Stimulated activated CD8-positive, alpha-beta memory T cell treated with anti-CD3 and anti-CD28 coated beads, Interleukin-7, amount 100 ng/mL, for 1 hour (primary cell): ENCODE measurements at places on chromosomes 1 and 21.

DNA sequence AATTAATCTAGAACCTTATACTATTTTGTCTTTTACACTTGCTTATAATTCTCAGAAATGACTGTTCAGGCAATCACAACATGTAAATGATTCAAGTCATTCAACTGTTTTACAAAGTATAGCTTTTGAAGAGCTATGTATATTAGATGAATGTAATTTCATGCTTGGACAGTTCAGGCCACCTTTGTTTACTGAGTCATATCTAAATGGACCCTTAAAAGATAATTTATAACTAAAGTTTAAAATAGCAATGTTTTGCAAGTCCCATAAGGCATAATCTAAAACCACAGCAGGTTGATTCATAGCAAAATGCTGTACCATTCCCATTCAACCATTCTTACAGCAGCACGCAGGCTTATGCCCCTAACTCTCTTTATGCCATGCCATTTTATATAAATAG, 64.8 kb downstream of the PIK3R3 start:
- no peak for DNase-seq

GRCh38 chr1:187959062-187959461, 1130.3 kb downstream of the PLA2G4A start:
- DNase-seq = no peak

DNA sequence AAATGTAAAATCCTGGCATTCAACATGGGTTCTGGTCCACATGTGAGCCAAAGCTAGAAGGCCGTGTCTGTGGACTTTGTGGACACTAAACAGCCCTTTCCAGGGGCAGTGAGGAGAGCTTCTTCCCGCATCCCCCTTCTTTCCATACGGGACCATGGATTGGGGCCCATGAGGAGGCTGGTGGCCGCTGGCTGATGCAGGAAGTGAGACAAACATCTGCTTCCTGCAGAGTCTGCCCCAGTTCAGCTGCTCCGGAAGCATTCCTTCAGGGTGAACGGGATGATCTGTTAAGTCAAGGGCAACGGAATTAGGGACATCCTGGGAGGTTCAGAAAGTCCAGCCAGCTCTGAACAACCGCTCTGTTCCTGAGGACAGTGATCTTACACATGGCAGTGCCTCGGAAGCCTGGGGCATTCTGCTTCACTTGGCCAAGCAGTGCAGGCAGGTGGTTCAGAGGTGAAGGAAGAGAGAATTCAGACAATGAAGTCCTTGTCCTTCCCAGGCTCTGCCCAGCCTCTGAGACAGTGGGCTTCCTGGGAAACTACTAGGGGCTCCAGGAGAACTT, 1.5 kb downstream of the CA6 start:
- DNase-seq = no peak

GRCh38 chr1:39109644-39110043, 83.5 kb downstream of the NDUFS5 start:
- no peak for DNase-seq

DNA sequence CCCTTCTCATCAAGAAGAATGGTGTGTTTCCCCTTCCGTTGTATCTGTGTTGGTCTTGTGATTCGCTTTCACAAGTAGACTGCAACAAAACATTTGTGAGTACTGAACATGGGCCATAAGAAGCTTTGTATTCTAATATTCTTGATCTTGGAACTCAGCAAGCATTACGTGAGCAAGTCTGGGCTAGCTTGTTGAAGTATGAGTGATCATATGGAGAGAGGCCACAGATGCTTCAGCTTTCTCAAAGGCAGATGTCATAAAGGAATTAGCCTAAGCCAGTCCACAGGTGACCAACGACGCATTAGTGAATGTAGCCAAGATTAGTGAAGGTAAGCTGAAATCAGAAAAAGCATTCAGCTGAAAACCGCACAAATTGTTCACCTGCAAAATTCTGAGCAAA, 609.6 kb upstream of the NEGR1 start:
- no peak for DNase-seq

- DNase-seq = no peak
Observed at GRCh38 chr1:210754878-210755665, 378.9 kb downstream of the KCNH1 start.

DNA sequence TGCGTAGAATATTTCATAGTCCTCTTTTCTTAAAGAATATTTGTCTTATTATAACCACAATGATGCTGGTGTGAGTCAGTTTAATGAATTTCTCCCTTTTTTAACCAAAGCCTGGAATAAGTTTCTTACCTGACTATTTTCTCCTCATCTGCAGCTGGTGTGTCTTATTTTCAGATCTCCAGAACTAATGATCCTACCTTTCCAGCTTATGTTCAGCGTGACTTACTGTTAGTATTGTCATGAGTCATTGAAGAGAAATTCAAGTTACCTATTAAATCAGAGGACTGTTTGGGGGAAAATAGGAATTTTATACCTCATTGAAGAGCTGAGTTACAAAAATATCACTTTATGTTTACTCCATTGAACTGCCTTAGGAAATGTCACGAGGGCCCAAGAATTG, 482.1 kb downstream of the RWDD3 start:
- DNase-seq = no peak

DNA sequence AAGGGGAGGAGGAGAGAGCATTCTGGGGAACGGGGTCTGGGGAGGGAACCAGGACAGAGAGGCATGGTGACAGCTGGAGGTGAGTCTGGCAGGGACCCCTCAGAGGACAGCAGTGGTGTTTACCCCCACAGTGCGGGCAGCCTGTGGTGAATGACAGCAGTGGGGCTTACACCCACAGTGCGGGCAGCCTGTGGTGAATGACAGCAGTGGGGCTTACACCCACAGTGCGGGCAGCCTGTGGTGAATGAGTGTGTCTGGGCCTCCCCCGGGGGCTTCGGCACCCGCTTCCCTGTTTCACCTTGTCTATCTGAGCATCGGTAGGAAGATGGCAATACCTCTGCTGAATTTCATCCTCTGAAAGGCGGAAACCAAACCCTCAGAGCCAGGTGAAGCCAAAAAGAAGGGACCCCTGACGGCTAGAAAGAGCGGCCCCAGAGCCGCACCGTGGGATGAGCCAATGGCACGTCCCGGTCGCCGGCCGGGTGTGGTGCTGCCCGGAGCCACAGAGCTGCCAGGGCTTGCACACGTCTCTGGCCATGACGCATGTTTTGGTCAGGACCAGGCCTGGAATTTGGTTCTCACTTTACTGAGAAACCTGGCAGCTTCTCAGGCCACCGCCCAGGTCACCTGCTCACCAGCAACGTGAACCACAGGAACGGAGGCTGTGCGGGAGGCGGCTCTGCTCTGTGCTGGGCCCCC, 54.1 kb downstream of the SIK1 start:
- DNase-seq = no peak

GRCh38 chr1:13901039-13901438, 201.1 kb downstream of the PRDM2 start:
- no peak for DNase-seq

DNA sequence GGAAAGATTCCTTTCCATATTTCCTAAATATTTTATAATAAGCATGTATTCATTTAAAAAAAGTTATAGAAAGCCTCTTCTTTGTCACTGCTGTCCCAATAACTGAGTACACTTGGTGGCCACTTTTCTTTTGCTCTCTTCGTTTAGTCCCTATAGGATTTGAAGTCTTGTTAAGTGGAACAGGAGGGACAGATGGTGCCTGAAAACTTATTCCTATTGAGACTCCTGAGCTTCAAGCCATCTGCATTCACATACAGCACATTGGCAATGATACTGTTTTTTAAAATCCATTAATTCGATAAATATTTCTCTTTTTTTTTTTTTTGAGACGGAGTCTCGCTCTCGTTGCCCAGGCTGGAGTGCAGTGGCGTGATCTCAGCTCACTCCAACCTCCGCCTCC, 2.0 kb upstream of the ZBTB40 start:
- no peak for DNase-seq

DNA sequence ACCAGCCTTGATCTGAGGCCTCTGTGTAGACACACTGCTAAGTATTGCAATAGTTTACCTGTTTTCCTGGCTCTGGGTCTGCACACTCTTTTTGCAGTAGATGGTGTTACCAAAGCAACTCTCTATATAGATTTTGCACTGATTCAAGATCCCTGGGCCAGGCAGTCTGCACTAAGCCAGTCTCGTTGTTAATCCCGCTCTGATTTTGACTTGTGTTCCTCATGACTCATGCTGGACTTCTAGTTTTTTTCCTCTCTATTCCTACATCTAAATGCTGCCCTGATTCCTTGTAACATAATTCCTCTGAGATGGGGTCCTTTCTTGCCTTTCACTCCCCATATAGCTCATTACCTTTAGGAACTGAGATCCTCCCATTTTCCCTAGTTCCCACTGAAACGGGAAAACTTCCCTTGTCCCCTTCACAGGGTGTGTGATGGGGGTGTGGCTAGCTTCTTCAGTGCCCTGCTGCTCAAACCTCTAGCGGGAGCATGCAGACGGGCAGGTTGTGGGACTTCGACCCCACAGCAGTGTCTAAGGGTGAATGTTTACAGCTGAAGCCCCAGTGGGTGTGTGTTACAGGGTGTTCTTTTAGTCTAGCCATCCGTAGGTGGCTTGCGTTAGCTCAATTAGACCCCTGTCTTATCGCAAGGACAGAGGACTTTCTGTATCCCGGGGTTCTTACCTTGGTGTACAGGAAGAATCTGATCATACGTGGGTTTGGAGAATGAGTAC, 106.5 kb upstream of the RAB3GAP2 start:
- DNase-seq = no peak

- no peak for DNase-seq
Observed at GRCh38 chr1:226082959-226083301, 20.4 kb downstream of the H3-3A start.

DNA sequence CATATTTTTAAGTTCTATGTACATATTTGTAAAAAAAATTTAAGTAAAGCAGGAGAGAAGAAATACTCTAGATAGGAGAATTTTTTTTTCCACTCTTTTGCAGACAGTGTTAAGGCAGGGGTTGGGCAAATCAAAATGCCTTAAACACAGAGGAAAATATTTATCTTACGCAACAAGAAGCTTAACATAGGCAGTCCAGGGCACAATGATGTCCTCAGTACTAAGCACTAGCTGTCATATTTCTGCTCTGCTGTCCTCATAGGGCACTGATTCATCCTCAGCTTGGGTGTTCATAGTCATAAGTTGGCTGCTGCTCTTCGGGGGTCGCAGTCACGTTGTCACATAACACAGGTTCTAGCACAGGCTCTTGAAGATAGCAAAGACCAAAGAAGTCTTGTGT, 247.4 kb downstream of the PTBP2 start:
- DNase-seq = no peak

DNA sequence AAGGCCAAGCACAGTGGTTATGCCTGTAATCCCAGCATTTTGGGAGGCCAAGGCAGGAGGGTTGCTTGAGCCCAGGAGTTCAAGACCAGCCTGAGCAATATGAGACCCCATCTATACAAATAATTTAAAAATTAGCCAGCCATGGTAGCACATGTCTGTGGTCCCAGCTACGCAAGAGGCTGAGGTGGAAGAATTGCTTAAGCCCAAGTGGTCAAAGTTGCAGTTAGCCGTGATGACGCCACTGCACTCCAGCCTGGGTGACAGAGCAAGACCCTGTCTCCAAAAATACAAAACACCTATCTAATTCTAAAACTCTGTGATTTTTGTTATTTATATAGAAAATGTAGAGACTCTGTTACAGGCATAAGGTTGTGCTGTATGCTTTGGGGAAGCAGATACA, 44.2 kb upstream of the ZYG11A start:
- DNase-seq = no peak

- DNase-seq = no peak
Observed at GRCh38 chr1:212680680-212681389, 18.8 kb downstream of the BATF3 start.

DNA sequence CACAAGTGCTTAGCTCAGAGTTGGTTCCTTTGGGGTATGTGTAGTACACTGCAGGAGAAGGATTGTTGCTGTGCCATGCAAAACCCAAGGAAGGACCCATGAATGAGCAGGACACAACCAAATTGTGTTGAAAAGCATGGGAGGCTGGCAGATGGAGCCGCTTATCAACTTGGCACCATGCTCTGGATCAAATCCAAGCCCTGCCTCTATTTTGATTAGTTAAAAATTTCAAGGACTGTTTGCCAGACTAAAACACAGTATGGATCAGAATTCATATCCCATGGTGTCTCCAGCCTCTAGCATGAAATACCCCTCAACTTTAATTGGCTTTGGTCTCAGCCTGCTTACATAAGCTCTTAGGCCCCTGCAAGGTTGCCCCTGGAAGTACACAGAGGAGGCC, 27.8 kb downstream of the CCDC185 start:
- DNase-seq = no peak

DNA sequence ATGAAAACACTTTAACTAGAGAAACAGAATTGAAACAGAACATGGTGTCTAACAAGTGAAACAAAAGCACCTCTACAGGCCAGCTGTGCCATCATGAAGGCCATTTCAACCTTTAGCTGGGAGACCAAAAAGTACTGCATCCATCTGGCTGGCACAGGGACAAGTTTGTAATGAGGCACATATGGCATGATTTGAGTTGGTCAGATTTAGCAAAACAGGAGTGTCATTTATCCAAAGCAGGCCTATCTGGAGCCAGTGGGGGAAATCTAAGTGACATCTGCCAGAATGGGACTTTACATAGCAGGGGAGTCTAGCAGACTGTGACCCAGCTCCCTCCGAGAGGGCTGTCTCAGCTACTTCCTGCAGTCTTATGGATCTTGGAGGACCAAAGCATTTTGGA, 51.9 kb downstream of the DNTTIP2 start:
- no peak for DNase-seq

- no peak for DNase-seq
Observed at GRCh38 chr1:208213786-208214185, 30.4 kb downstream of the PLXNA2 start.

GRCh38 chr1:31701091-31701736, 2.6 kb downstream of the COL16A1 start:
- DNase-seq = no peak

DNA sequence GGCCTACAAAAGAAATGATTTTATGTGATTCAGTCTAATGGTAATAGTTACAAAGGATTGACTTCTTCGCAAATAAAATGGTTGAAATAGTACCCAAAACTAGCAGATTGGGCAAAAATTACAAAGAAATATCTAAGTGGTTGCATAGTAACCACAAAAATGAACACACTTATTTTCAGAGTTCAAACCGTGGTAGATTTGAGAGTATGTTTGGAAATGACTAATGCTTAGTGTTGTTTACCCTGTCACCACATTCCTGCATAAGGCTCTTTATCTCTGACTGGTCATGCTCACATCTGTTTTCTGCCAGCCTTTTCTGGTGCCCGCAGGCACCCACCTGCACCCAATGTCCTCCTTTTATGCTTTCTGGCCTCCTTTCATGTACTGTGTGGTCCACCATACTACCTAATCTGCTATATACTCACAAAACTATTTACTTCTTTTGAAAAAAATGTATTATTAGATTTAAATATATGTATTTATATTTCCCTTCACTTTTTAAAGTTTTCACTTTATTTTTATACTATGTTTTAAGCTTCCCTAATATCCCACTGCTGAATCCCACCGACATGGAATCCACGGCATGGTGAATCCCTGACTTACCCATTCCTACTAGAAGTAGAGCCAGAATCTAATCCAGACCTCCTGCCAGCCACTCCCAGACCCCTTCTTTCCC, 30.3 kb downstream of the PTPRC start:
- no peak for DNase-seq
